AG08395 (cell line): ENCODE measurements at places on chromosomes 1 and 21.

DNA sequence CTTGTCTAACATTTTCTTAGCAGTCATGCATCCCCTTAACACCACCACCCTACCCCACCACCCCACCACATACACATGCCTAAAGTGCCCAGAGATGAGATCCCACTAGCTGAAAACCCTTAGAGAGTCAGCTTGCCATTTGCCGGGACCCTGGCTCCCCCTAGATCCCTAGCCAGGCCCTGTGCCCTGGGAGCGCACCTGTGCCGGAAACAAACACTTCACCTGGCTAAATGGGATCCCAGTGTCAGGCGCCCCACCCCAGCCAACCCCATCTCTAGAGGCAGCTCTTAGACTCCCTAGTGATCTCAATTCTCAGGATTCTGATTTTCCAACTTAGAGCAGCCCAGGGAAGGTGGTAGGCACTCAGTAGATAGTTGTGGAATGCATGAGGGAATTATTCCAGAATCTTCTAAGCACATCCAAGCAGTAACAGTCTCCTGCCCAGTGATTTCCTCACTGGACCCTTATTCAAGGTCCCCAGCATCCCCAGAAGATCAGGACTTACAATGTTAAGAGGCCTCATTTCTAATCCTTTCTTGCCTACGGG is 105.2 kb downstream of the LAMC2 start:
- DNase-seq: no peak

GRCh38 chr1:10768552-10768951 is 27.9 kb downstream of the CASZ1 start:
- no peak for DNase-seq

- DNase-seq: no peak
These were observed 1.2 kb upstream of the CAP1 start for GRCh38 chr1:40039245-40039756.

DNA sequence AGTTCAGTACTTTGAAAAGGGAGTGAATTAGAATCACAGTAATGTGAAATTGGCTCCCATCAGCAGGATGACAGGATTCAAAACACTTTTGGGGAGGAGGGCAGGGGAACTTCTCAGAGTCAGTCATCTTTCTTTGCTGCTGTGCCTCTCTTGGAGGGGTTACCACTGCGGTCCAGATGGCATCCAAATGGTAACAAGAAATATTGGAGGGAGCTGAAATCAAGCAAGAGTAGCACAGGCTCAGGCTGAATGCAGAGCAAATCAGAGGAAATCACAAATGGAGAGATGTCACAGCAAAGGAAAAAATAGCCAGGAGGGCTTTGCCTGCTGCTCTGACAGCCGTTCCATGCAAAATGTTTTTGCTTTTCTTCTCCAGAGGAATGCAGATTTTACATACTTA is 75.0 kb upstream of the C8B start:
- no peak for DNase-seq

GRCh38 chr1:25549273-25550154 is 6.1 kb downstream of the LDLRAP1 start:
- DNase-seq: no peak

- DNase-seq: no peak
These were observed 9.9 kb upstream of the ANKRD13C start for GRCh38 chr1:70364439-70364838.

DNA sequence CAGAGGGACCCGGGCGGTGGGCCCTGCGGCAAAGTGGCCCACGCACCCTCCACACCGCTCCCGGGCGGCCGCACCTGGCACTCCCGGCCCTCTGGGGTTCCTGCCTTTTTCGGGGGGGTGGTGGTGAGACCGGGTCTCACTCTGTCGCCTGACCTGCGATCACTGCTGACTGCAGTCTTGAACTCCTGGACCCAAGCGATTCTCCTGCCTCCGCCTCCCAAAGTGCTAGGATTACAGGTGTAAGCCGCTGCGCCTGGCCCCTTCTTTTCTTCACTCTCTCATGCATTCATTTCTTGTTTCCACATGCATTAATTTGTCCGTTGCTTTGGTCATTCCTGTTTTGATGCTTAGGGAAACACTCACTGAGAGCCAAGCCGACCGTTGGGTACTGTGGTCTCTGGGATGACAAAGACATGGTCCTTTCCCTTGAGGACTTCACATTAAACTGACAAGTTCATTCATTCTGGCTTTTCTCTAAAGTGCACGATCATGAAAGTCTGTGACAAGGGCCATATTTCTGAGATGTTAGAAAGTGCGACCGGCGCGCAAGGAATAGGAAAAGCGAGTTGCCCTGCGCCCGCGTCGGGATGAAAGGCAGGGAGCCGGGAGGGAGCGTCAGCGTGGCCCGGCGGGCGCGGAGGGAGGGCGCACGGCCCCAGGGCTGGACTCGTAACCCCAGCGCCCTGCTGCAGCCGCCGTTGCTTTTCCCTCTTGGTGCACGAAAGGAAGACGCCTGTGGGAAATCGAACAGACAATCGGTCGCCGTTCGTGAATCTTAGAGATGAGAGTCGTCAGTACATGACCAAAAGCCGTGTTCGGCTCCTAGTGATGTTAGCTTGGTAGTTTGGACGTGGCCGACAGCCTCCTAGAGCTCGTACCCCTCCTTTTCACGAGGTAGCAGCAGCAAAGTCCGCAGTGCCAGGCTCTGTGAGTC is 1.0 kb upstream of the MCOLN2 start:
- peak; percentile 40 for DNase-seq

- DNase-seq: no peak
These were observed 131.2 kb downstream of the TRABD2B start for GRCh38 chr1:47865881-47866535.

DNA sequence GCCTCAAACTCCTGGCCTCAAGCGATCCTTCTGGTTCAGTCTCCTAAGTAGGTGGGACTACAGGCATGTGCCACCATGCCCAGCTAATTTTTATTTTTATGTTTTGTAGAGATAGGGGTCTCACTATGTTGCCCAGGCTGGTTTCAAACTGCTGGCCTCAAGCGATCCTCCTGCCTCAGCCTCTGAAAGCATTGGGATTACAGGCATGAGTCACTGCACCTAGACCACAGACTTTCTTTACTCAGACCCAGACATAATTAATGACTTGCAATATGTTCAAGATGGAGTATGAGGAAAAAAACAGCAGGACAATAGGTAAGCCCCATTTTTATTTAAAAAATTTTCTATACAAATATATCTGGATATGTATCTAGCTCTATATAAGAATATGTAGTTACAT is 13.2 kb downstream of the KANK4 start:
- DNase-seq: no peak

DNA sequence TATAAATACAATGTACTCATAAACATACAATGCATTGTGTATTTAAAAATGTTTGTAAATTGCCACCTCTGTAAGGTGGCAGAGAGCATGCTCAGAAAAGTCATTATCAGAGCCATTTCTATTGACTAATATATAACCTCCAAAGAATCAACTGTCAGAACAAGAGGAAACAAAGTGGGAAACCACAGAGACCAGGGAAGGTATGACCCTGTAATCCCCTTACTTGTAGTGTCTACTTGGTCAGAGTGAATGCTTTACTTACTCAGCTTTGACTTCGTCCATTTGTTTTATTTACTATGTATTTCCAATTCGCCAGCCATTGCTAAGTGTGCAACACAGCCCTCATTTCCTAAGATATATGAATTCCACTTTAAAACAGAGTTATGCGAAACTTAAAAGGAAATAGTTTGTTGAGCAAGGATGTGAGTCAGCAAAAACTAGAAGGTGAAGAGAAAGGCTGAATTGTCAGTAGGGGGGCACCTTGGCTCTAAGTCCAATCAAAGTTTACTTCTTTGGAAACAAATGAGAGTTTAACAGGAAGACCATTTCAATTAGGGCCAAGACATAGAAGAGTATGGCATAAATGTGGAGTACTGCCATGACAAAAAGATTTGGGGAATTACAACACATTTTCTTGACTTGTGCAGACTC is 671.7 kb upstream of the PTBP2 start:
- no peak for DNase-seq

GRCh38 chr1:208270651-208271141 is 26.5 kb upstream of the PLXNA2 start:
- DNase-seq: no peak

GRCh38 chr1:118920124-118920717 is 67.9 kb downstream of the TBX15 start:
- no peak for DNase-seq

GRCh38 chr1:104636581-104636980 is 886.9 kb downstream of the AMY1C start:
- DNase-seq: no peak

DNA sequence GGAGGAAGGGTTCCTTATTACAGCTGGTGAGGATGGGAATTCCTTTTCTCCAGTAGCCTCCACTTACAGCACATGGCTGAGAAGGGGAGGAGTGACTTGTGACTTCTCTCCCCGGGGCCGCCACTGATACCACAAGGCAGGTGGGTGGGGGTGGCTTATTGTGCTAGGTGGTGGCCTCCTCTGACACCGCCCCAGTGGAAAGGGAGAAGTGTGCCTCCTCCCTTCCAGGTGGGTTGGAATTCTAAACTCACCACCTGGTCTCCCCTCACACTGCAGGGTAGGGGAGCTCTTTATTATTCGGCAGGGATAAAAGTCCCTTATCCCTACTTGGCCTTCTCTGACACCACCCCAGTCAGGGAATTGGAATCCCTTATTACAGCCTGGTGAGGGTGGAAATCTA is 89.5 kb downstream of the CCDC30 start:
- DNase-seq: no peak

GRCh38 chr1:168966636-168967035 is 139.9 kb upstream of the ATP1B1 start:
- no peak for DNase-seq

- DNase-seq: no peak
These were observed 522.5 kb downstream of the SMYD3 start for GRCh38 chr1:245984390-245985155.

- no peak for DNase-seq
These were observed 62.7 kb downstream of the KAZN start for GRCh38 chr1:14661222-14661621.

DNA sequence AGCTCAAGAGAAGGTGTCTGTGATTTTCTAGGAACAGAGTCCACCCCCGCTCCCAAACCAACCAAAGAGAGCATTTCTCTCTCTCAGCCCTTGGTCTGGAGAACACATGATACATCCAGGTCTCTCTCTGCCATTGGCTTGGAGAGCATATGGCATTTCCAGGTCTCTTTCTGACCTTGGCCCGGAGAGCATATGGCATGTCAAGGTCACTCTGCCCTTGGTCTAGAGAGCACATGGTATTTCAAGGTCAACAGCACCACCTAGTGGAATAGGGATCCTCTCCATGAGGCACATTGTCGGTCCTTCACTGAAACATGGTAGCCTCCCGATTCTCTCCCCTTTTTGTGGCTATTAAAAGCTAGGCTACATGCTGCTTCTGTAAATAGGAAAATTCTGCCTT is 437.7 kb upstream of the OLFM3 start:
- DNase-seq: no peak

DNA sequence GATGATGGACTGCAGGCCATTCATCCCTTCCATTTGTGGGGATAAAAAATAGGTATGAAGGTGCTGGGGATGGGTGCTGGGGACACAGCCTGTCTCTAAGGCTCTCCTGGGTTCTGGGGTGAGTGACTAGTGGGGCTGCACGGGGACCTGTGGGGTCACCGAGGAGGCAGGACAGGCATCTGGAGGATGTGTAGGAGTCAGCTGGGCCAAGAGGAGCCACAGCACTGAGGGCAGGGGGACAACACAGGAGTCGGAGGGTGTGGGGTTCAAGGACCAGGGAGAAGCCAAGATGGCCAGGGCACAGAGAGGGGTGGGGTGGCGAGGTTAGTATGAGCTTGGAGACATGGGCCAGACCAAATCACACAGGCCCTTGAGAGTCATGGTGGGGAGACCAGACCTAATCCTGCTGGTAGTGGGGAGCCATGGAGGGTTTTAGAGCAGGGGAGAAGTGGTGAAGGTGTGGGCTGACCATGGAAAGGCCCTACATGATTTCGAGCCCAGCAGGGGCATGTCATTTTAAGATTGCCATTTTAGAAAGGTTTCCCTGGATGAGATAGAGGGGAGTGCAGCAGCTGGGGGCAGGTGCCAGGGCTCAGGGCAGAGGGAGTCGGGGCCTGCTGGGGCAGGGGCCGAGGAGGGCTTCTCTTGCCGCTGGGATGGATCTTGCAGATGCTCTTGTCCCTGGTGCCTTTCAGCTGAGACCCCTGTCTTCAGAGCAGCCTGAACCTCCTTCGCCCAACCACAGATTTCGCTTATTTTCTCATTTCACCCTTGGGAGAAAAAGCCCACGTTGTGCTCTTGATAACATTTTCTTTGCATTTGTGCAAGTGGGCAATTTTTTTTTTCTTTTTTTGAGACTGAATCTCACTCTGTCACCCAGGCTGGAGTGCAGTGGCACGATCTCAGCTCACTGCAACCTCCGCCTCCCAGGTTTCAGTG is 22.7 kb downstream of the SERINC2 start:
- no peak for DNase-seq

DNA sequence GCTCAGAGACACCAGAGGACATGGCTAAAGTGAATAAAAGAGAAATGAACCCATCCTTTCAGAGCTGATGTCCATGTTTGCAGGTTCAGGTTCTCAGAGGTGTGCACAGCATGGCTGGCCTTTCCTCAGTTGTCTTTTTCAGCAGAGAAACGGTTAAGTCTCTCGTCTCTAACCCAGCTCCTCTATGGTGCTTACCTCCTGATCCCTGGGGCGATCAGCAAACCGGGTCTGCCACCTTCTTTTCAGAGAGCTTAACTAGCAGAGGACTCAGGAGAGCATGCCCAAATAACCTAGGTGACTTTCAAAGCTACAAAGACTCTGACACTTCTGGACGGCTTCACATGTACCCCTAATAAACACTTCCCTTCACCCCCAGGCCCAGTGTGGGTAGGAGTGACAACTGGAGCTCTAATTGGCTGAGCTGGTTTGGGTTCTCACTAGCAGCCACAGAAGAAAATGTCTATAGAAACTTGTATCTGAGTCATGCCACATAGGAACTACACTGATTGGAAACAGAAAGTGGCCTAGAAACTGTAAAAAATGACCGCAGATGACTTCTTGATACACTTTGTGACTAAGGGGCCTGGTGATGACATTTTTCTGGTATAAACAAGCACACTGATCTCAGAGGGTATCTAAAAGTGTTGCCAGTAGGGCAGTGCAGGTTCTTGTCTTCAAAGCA is at the start of gene AIM2:
AIM2 (minus strand) TSS at position 329 of the 682 bp plus-strand sequence. CDS start 3,267 bp downstream, outside the sequence.
- DNase-seq: peak; percentile 58

DNA sequence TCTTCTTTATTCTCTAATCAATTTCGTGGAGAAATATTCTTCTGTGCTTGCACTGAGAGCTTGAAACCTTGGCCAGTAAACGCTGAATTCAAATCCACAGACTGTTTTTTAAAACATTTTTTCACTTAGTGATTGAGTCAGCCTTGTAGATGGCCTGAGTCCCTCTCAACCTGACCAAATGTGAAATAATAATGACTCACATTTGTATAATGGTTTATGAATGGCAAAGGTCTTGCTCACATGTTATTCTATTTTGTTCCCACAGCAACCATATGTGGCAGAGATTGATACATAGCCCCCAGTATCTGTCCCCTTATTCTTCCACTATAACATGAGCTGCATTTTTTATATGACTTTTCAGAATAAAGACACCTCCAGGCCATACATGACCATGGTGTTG is 47.8 kb upstream of the CCDC190 start:
- peak; percentile 71 for DNase-seq

DNA sequence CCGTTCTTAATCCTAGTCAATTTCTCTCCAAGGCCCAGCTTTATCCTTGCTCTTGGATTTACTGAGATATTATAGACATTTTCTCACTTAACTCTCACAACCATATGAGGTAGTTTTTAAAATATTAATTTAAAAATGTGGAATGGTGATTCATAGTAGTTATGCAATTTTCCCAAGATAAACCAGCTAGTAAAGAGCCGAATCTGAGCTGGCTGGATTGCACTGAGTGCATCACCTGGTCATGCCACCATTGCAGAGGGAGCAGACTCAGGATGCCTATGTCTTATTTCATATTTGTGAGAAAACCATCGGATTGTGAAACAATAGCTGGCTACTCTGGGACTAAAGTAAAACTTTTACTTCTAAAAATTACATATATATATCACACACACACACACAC is 494.0 kb downstream of the KCNT2 start:
- DNase-seq: peak; percentile 12
